ENCODE measurements at places on chromosomes 1 and 21.

- DNase-seq, result no peak
These were observed 5.5 kb downstream of the MFSD2A start for GRCh38 chr1:39960431-39960958.

DNA sequence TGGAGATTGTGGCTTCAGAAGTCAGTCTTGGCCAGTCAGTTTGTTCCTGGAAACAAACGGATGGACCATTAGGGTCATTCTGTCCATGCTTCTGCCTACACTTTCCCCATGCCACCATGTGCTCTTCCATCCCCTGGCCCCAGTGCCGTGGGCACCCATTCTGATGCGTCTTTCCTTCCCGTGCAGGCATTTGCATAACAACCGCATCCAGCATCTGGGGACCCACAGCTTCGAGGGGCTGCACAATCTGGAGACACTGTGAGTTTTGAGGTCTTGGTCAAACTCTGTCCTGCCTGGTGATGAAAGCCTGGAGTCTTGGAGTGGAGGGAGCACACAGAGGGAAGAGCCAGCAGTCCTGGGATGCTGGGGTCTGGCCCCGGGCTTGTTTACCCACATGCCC is 61.1 kb downstream of the UBE2T start:
- no peak for DNase-seq

GRCh38 chr1:227948493-227949260 is 945 bp upstream of the WNT9A start:
- DNase-seq, result peak; percentile 64

DNA sequence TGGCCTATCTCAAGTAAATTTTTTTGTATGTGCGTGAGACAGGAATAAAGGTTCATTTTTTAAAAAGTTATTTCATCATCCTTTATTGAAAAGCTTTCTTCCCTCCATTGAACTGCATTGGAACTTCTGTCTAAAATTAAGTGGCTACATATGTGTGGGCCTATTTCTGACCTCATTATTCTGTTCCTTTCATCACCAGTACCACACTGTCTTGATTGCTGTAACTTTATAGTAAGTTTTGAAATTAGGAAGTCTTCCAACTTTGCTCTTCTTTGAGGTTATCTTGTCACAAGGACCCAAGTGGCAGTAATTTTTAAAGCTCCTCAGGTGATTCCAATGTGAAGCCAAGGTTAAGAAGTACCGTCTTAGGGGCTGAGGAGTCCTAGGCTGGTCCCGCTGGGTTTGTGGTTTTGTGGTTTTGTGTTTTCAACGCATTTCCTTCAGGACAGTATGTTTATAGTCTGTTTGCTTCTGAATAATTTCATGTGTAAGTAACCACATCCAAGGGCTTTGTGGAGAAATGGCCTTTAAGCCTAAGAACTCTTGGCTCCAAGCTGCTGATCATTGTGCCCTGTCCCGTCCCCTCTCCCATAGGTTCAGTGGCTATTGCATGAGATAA is 12.4 kb upstream of the SCAF4 start:
- no peak for DNase-seq

DNA sequence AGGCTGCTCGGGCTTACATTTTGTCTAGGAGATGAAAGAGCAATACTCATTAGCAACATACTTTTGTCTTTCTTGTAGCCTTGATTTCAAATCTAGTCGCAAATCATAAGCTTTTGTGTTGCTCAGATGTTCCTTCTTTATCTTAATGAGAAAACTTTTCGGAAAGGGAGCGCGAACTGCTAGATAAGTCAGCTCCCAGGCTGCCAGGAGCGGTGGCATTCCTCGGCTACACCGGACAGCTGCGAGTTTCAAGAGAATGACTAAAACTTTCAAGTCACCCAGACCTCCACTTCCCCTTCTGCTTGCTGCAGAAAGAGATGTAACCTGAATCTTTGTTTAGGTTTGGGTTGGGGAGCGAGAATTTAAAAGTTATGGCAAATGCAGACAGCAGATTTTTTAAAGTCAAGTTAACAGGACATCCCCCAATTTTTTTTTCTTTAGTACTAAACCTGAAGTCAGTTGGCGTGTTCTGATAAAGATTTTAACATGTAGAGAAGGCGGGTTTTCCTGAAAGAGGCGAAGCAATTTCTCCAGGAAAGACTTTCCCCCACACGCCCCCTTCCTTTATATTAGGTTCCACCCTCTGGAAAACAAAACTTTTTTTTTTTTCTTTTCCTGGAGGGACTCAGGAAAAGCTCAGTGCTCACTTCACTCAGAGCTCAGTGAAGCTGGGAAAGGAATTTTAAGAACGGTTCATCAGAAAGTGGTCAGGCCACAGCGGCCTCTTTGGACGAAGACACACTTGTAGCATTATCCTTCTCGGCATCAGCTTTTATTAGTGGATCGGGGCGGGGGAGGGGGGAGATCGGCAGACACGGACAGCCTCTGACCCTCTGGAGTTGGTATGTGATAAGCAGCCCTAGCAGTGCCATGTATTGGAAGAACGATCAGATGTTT is at the start of gene LHX8:
Gene LHX8 (plus strand): TSS at position 639 of the 897 bp plus-strand sequence. CDS start 2,227 bp downstream, outside the sequence.
- peak; percentile 91 for DNase-seq

DNA sequence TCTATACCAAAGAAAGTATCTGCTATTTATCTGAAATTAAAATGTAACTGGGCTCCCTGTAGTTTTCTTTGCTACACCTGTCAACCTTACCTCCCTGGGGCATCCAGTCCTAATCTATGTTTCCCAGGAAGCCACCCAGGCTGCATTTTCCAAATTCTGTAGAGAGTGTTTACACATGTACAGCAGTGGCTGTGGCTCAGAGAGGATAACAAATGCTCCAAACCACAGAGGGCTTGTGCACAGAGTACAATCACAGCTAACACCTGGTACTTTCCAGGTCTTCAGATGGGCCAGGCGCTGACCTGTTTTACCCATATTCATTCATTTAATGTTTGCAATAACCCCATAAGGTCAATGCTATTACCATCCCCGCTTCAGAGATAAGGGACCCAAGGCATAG is 146.5 kb upstream of the TNR start:
- DNase-seq, result peak; percentile 30

- no peak for DNase-seq
These were observed 132.5 kb downstream of the PRDM2 start for GRCh38 chr1:13832536-13832935.

GRCh38 chr1:22868331-22868730 is 104.3 kb downstream of the LACTBL1 start:
- no peak for DNase-seq

DNA sequence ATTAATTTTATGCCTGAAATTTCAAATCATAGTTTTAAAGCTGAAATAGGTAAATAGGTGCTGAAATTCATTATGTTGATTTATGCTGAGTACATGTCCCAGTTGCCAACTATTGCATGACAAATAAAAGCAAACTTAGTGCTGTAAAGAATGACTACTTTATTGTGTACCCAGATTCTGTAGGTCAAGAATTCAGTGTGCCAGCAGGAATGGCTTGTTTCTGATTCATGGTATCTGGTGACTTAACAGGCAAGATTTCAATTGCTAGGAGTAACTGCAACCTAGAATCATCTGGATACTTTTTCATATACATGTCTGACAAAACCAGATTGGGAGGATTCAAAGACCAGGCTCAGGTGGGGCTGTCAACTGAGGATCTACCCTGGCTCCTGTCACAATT is 678.4 kb upstream of the ADAMTS5 start:
- no peak for DNase-seq

GRCh38 chr1:14828665-14829064 is 230.2 kb downstream of the KAZN start:
- DNase-seq, result no peak

- no peak for DNase-seq
These were observed 62.6 kb upstream of the IRF2BP2 start for GRCh38 chr1:234672349-234673135.

GRCh38 chr1:42135426-42135825 is 17.8 kb upstream of the GUCA2B start:
- DNase-seq, result no peak

DNA sequence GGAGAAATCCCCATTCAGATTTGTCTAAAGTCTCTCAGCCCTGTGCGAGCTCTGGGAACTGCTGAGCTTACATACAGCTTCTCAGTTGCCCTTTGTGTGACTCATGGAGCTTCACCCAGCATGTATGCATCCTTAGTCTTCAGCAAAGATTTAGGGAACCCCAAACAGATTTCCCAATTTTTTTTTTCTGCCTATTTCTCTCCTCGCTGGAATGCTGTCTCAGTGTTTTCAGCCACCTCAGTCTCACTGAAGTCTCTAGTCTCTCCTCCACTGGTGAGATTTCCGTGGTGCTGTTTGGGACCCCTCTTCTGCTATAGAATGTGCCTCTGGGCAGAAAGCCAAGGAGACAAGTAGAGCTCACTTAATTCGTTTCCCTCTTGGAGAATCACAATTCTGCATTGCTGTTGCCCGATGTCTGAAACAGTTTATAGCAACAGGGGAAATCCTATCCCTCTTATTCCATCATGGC is 28.1 kb upstream of the TXLNA start:
- peak; percentile 61 for DNase-seq

GRCh38 chr1:155127105-155127966 is at the start of gene EFNA1:
EFNA1 (plus strand) TSS chr1:155127876; CDS start chr1:155127978, 102 bp downstream.
- DNase-seq, result peak; percentile 89

DNA sequence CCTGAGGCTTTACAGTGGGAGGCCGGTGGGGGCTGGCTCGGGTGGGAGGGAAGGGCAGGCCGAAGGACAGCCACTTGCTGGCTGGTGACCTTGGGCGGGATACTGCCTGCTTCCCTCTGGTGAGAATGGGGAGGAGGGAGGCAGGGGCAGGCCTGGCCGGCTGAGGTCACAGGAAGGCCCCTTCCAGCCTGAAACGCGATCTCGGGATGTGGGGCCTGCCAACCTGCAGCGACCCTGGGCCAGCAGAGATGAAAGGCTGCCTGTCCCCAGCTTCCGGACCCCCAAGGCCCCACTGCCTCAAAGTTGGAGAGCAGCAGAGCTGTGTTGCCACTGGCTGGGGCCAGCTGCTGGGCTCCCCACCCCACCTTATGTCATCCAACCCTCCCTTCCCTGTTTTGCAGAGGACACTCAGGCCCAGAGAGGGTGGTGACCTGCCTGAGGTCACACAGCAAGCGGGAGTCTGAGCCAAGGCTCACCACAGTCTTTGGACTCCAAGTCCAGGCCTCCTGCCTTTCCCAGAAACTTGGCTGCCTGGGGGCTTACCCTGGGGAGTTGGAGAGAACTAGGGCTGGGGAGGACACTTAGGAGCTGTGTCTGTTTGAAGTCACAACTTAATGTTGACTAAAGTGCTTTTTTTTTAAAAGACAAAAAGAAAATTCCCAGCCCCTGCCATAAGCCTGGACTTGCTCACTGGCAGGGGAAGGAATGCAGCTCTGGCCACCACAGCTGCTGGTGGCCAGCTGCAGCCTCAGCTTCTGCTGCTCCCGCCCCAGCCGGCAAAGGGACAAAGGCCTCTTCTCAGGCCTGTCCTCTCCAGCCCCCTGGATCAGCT is 14.8 kb upstream of the WASF2 start:
- DNase-seq, result peak; percentile 95

DNA sequence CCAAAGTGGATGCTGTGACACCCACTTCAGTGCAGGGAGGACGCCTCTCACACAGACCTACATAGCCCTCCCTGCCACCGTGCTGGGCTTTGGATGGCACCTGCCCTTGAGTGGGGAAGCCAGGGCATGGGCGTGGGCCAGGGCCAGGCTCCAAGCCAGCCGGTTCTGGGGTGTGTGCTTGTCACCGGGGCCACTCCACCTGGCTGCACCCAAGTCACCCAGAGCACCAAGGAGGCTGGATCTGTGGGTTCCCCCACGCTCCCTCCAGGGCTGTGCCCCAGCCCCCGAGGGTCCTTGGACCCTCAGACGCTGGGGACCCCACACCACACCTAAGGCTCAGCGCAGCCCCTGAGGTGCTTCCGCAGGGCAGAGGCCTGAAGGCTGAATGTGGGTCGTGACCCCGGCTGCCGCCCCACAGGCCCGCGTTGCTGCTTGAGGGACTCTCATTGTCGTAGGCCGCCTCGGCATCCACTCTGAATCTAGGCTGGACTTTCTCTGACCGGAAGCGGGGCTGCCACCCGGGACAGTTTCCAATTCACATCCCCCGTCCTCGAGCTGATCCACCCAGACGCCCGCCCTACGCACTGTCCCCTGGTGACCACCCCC is 1.5 kb downstream of the MXRA8 start:
- DNase-seq, result no peak

Data from islet precursor cell (in vitro differentiated cells).